ENCODE measurements at places on chromosomes 2 and 18.

GRCh38 chr2:139020287-139020686 lies 240.1 kb upstream of the NXPH2 start:
- no peak for DNase-seq

- DNase-seq, result no peak
Measured at GRCh38 chr2:172974762-172975161, 100.9 kb upstream of the MAP3K20 start.

DNA sequence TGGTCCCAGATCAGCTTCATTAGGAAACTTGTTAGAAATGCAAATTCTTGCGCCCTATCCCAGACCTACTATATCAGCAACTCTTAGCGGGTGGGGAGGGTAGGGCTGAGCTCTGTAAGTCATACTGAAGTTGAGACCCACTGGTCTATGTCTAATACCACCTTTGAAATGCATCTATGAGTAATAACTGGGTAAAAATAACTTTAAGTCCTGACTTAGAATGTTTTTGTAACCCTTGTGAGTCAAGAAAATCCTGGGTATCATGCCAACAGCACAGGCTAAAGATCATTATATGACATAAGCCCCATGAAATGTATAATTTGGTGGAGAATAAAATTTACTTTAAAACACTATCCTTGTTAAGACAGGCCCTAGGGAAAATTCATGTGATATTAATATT lies 41.4 kb downstream of the PRKD3 start:
- DNase-seq, result peak; percentile 82

- DNase-seq, result no peak
Measured at GRCh38 chr18:74277296-74277695, 14.5 kb downstream of the CYB5A start.

DNA sequence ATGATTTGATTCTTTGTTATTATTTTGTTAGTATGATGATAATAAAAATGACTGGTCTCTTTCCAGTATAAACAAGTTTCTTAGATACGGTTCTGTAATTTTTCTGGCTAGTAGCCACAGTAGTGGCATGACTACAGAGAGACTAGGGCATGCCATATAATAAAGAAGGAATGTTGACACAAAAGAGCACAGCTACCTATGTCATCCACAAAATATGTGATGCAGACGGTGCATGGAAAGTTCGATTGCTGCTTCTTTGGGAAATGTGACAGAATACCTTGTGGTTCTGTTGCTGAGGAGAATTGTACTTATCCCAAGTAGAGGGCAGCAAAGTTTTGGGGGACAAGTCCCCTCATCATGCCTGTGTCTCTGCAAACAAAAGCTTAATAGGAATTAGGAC lies 26.1 kb upstream of the SETBP1 start:
- peak; percentile 97 for DNase-seq

GRCh38 chr2:98692090-98693054 lies 38.6 kb downstream of the MGAT4A start:
- DNase-seq, result peak; percentile 35

- no peak for DNase-seq
Measured at GRCh38 chr2:240351826-240352426, 83.5 kb upstream of the GPC1 start.

DNA sequence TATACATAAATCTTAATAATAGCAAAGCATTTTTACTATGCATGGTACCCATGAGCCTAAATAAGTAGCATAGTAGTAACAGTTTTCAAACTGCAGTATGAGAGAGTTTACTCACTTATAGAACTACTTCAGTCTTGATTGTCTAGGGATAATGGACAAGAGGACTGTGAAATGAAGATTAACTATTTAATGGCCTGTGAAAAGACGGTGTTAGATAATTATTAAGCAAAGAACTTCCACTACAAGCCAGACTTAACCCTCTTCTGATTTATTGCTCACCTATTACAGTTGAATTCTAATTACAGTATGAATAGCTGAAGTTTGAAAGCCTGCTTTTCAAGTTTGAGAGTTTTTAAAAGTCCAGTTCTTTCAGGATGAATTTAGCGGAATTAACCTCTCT lies 18.9 kb downstream of the PIK3C3 start:
- no peak for DNase-seq

GRCh38 chr2:127508631-127509034 lies 17.7 kb downstream of the IWS1 start:
- DNase-seq, result peak; percentile 99

GRCh38 chr18:46856973-46857372 lies 60.3 kb downstream of the PIAS2 start:
- DNase-seq, result no peak

- peak; percentile 55 for DNase-seq
Measured at GRCh38 chr2:172931918-172932520, 143.6 kb upstream of the MAP3K20 start.

DNA sequence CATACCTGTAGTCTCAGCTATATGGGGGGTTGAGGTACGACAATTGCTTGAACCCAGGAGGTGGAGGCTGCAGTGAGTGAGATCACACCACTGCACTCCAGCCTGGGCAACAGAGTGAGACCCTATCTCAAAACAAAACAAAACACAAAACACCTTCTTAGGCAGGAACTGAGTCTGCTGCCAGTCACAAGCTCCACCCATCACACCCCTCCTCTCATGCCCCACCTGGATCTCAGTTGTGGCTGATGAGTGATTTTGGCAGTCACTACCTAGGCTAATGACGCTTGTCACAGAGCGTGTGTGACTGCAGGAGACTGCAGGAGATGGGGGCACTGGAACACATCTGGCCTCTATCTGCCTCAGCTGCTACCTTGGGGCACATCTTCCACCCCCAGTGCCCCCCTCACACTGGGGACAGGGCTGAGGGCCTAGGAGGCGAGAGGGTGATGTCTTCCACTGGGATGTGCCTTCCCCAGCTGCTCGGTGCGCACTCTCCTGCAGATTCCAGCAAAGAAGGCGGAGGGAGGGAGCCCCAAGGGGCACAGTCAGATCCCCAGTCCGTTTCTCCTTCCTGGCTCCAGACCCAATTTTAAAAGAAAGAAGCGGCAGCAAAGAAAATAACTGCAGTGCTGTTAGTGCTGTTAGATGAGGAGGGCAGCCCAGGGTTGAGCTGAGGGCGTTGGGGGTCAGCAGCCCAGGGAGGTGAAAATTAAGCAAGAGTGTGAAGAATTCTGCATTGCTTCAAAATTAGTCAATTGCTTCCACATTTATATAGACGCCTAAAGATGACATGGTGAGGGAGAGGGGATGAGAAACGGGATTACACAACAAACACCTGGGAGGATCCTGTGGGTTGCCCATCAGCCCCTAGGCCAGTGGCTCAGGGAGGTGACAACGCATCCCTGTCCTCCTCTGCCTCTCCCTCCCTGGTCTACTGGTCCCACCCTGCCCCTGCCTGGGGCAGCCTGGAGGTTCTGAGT lies 143.6 kb upstream of the HAAO start:
- DNase-seq, result peak; percentile 63

- DNase-seq, result no peak
Measured at GRCh38 chr2:70941701-70942100, 6.0 kb downstream of the ATP6V1B1 start.

GRCh38 chr18:61896757-61897156 lies 4.0 kb upstream of the RNF152 start:
- DNase-seq, result peak; percentile 95

DNA sequence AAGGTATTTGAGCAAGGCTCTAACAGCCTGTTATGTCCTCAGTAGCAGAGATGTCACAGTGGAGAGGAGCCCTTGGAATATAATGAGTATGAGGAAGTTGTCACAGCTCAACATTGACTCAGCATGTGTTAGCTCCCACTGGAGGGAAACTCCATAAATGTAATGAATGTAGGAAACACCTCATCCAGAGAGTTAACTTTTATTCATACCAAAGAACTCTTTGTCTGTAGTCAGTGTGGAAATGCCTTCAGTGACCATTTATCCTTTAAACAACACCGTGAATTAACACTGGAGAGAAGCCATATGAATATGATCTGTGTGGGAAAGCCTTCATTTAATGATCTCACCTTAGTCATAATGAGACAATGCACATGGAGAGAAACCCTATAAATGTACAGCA lies 59.7 kb downstream of the CYP1B1 start:
- DNase-seq, result peak; percentile 70

GRCh38 chr2:31238906-31239592 lies 5.1 kb downstream of the EHD3 start:
- DNase-seq, result no peak

DNA sequence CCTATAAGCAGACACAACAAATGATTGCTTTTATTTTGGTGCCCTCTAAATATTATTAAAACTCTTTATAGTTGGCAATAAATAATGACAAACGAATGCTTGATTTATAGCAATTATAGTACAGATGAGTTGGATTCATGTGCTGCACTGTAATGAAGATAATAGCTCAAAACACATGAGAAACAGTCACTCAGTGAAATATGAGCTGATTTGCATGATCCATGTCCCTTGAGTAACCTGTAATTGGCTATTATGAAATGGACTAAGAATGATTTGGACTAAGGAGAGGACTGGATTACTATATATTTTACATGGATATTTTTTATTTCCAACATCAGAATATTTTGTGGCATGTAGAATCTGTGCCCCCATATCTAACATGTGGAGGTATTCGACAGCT lies 365.6 kb upstream of the UBE2E3 start:
- no peak for DNase-seq

DNA sequence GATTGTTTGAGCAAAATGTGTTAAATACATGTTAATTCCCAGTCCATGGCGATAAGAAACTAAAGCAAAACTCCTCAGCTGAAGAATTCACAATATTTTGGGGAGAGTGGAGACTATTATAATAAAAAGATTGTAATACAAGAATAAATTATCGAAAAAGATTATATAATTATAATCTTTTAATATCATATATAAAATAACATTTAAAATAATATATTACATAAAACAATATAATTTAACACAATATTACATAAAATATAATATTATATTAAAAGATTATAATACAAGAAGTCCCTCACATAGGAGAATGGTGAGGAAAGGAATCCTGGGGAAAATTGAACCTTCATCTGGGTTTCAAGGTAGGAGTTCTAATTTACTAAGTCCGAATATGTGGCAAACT lies 33.1 kb downstream of the NETO1 start:
- no peak for DNase-seq

- no peak for DNase-seq
Measured at GRCh38 chr18:10374636-10375293, 79.7 kb upstream of the APCDD1 start.

DNA sequence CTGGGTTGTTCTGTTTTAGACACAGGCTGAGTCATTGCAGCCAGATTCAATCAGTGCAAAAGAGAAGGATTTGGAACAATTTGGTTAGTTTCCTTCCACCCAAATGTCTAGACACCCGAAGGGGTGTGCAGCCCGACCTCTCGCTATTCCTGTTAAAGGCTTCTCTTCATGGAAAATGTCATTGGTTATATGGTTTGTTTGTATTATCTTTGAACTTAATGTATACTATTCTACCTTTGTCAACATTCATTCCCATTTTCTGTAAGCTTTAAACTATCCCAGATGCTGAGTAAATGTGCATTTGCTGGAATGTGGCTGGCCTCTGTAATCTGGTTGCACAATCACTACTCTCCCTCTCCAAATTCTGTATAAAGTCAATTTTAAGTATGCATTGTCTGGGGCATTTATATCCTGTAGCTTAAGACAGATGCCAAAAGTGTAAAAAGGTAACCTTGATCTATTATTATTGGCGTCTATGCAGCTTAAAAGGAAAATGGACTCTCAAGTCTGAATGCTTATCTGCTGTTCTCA lies 80.4 kb upstream of the RND3 start:
- DNase-seq, result no peak

DNA sequence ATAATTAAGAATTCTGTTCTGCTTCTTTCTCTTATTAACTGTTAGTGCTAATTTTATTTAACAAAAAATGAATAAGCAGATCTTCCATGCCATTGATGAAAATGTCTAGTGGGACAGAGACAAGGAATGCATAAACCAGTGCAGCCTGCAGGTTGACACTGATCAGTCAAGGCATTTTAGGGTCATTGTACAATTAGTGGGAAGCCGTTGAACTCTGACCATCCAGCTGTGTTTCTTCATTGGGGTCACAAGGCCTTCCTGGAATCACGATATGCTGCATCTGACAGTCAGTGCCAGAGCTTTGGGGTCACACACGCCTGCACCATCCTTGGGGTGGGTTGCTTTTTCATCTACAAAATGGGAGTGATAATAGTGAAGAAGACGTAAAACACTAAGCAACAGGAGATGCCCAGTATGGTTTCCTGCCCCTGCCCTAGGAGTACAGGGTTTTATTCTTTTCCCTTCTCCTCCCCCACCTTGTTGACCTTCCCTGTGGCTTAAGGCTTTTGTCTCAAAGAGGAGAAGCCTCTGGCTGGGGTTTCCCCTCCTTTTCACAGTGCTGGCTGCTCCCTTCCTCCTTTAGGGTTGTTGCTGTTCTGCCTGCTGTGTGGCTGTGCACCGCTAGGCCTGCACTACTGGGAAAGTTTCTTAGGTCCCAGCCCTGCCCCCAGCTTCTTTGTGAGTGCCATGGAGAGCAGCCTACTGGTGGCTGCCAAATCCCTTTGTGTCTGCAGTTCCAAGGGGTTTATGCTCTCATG lies 245.6 kb downstream of the TPGS2 start:
- DNase-seq, result no peak

DNA sequence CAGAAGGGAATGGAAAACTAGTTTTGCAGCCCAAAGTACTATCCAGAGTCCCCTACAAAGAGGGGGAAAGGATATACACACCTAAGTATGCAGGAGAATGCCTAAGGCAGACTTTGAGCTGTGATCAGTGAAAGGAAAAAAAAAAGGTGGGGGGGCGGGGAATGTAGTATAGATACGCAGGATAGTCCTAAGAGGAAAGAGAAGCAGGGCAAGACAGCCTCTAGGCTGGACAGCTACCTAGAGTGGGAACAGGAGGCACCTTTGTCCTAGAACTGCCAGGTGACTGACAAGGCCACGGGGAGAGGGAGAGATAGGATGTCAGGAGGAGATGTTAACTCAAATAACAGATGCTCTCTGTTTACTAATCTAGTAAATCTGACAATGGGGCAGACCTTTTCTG lies 6.0 kb downstream of the REEP1 start:
- no peak for DNase-seq

GRCh38 chr2:152505495-152505906 lies 170.5 kb downstream of the FMNL2 start:
- DNase-seq, result peak; percentile 64

- DNase-seq, result no peak
Measured at GRCh38 chr2:17804358-17804757, 11.9 kb upstream of the MSGN1 start.

GRCh38 chr2:8983571-8983970 lies 19.9 kb downstream of the MBOAT2 start:
- DNase-seq, result no peak

GRCh38 chr18:48186131-48186766 lies 222.9 kb downstream of the ZBTB7C start:
- DNase-seq, result peak; percentile 78

- no peak for DNase-seq
Measured at GRCh38 chr2:7896940-7897487, 784.8 kb upstream of the ID2 start.
